ENCODE measurements at places on chromosomes 5 and 9.

GRCh38 chr5:50855001-50855400 lies 188.6 kb downstream of the PARP8 start:
- no peak for DNase-seq

DNA sequence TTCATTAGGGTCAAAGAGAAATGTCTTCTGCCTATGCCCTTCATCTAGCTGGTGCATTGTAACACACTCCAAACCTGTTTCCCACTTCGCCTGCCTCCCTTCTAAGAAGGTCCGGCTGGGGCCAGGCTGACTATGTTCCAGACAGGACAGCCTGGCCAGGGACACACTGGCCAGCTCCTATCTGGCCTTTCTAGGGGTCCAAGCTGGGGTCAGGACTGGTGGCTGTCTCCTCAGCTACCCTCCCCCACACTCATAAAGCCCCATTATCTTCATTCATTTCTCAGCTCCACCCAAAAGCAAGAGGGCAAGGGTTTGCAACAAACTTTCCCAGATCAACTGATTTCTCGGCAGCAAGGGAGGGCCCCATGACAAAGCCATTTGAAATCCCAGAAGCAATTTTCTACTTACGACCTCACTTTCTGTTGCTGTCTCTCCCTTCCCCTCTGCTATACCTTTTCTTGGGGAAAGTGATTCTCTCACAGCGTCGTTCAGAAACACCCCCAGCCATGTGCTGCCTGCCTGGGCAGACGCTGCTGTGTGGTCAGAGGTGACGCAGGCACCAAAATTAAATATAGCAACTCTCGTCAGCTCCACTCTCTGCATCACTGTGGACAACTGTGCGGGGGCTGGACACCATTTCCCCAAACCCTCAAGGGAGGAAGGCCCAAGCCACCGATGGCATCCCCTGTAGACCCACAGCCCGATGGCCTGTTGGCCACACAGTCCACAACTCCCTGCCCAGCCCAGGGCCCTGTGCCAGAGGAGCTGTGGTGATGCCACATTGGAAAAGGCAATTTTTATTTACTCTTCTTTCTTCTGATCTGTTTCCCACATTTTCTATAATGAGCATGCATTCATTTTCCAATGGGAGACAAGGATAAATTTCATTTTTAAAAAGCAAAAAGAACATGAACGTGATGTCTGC lies 6.1 kb downstream of the IL13 start:
- DNase-seq: no peak

- DNase-seq: no peak
Observed at GRCh38 chr5:111728941-111729340, 28.1 kb downstream of the NREP start.

DNA sequence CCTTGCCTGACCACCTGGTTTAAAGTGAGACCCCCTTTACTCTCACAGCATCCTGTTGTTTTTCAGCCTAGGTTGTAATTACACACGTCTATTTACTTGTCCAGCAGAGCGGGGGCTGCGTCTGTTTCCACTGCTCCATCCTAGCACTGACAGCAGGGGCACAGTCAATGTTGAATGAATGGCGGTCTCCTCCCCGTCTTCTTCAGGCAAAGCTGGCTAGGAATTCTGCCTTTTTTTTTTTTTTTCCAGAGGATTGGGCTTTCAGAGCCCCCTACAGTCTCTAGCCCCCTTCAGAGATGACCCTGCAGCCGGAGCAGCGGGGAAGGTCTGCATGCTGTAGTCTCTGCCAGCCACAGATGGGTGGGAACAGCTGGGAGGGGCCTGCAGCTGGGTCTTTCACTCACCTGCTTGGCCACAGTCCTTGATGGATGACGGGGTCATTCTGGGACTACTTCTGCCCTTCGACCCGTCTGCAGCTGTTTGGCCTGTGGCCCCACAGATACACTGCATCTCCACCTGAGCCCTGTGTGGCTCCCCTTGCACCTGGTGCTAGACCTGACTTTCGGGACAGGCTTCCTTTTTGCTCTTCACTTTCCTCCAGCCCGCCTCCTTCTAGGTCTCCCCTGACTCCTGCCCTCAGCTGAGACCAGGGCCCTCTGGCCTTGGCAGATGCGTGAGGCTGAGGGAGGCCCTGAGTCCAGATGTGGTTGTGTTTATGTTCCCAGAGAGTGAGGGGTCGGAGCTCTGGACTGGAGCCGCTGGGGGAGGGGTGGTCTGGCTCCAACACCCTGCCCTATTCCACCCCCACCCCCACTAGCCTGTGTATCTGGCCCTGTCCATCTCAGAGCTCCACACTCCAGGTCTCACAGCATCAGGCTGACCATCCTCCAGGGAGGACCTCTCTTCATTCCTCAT lies 8.0 kb downstream of the PITX1 start:
- no peak for DNase-seq

DNA sequence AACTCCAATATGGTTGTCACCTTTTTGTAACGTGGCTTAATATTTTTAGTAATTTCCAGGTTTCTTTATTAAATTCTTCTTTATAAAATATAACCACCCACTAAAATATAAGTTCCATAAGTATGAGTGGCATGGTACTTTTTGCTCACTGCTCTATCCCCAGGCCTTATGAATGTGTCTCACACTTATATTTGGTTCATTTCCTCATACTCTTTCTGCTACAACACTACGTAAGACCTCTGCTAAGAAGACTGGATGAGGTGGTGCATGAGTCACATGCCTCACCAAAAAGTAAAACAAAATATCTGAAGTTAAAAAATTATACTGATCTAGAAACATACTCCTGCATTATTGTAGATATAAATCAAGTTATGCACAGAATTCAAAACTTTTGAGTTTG lies 400.9 kb downstream of the HCN1 start:
- DNase-seq: no peak

DNA sequence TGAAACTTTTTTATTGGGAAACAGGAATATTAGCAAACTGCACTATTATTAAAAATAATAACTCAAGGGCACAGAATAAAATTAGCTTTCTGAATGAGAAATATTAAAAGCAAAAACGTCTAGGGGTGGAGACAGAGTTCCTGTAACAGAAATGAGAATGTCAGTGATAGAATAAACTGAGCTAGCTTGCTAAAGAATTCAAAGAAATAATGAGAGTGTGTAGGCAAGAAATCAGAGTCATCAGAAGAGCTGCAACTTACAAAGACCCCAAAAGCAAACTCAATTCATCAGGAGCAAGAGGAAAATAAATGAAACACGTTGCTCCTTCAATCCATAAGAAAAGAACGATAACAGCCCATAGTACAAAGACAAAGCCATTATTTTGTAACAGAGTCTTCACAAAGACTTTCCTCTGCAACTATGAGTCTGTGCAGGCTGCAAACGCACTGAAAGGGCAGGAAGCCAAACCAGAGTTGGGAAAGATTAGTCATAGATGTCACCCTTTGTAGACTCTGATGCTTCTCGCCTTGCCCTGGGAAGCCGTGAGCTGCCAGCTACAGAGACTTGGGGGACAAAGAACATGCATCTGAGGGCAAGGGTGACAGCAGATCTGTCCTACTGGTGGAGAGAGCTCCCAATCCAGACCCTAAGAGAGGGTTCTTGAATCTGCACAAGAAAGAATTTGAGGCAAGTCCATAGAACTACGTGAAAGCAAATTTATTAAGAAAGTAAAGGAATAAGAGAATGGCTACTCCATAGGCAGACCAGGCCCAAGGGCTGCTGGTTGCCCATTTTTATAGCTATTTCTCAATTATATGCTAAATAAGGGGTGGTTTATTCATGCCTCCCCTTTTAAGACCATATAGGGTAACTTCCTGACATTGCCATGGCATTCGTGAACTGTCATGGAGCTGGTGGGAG lies 40.8 kb downstream of the SHC3 start:
- no peak for DNase-seq

- peak; percentile 22 for DNase-seq
Observed at GRCh38 chr5:57174890-57175510, 1.1 kb downstream of the GPBP1 start.

DNA sequence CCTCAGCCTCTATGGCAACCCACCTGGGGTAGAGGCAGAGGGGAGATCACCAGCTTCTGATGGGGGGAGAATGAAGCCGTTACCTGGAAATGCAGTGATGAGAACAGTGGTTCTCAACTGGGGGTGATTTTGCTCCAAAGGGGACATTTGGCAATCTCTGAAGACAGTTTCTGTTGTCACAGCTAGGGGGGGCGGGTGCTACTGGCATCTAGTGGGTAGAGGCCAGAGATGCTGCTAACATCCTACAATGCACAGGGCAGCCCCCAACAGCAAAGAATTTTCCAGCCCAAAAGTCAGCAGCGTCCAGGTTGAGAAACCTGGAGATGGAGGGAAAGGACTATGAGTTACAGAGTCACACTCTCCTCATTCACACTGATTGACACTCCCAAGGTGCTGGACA lies 84.5 kb downstream of the FGF1 start:
- DNase-seq: no peak

DNA sequence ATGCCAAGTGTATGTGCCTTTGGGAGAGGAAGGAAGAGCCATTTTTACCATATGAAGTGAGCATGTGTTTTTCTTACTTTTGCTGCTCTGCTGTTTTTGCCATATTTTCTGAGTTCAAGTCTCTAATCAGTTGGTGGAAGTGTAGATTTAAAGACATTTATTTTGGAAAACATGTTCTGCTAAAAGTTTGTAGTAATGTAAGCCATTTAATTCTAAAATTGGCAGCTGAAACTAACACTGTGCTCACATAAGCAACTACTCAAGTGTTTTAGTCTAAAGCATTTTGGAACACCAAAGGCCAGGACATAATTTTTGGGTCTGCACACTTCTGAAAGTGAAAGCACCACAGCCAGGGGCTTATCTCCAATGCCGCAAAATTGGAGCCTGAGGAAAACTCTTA lies 363.4 kb upstream of the ZNF608 start:
- no peak for DNase-seq

DNA sequence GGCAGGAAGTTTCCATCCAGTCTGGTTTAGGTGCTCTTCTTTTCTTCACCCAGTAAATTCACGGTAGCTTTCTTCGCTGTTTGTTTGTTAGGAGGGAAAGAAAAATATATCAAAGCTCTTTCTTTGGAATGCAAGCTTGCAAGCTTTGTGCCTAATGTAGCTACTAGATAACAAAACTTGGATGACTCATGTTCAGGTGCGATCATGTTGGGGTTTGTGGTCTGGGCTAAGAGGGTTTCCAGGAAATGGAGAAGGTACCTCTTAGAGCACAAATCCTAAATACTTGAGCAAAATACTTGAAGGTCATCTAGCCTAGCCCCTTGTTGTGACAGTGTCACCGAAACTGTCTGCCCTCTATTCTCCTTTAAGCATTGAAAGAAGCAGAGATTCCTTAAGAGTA lies 17.7 kb downstream of the SRP19 start:
- peak; percentile 94 for DNase-seq

- DNase-seq: no peak
Observed at GRCh38 chr5:91409304-91409703, 26.2 kb upstream of the ARRDC3 start.

GRCh38 chr9:33184963-33185362 lies 17.8 kb upstream of the B4GALT1 start:
- no peak for DNase-seq

- DNase-seq: no peak
Observed at GRCh38 chr9:137793196-137793841, 84.3 kb upstream of the CACNA1B start.

GRCh38 chr9:117462861-117463260 lies 48.0 kb upstream of the ASTN2 start:
- DNase-seq: no peak

DNA sequence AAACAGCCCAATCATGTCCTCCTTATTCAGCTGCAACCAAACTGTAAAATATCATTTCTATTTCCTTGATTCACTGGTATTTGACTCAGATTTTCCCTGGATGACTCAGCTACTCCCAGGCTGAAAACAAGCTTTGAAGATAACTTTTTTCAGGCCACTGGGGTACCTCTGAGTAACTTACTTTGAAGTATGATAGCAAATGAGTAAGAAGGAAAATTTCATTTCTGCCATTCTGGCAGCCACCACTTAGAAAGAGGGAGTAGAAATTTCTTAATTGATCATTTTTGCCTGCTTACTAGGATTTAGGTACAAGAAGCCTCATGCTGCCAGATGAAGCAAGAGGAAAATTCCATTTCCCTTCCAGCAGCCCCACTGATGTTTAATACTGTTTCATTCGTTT lies 247.4 kb downstream of the PRELID2 start:
- no peak for DNase-seq

- DNase-seq: no peak
Observed at GRCh38 chr5:144697847-144698262, 527.2 kb downstream of the KCTD16 start.

- no peak for DNase-seq
Observed at GRCh38 chr9:133658442-133659431, 22.6 kb downstream of the DBH start.

- DNase-seq: no peak
Observed at GRCh38 chr5:63053019-63053638, 474.5 kb downstream of the LRRC70 start.

DNA sequence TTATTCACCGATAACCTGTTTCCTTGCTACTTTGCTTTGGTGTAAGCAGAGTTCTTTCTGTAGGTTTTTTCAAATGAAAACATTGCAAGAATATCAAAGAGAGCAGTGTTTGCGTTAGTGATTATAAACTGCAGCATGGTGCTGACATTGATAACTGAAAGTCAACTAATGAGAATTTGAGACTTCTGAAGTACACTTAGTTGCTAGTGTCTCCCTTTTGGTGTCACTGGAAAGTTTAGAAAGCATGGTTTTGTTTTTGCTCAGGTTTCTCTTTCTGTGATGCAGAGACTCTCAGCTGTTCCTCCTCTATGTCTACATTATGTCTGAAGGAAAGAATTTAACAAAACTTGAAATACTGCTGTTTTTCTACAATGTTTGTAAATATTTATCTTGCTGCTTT lies 80.2 kb upstream of the ZNF169 start:
- no peak for DNase-seq

- DNase-seq: no peak
Observed at GRCh38 chr9:98992885-98993569, 49.3 kb downstream of the COL15A1 start.

- DNase-seq: no peak
Observed at GRCh38 chr9:97529363-97530076, 28.1 kb downstream of the TMOD1 start.

GRCh38 chr9:117757561-117758190 lies 53.5 kb downstream of the TLR4 start:
- DNase-seq: no peak

DNA sequence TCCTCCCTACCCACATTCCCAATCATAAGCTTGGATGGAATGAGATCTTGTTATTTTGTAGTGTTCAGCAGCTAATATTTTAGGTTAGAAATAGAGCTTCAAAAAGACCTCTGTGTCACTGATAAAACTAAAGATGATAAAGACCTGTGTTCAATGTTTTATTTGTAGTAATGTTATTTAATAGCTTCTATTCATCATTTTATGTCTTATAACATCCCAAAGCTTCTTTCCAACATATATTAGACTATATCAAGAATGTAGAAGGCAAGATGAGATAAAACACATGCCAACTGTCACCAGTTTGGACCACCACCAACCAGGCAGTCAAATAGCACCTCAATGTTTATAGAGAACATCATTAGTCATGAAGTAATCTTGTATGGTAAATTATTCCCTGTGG lies 409.5 kb upstream of the ITGA1 start:
- DNase-seq: no peak

Measured in CD4-positive, CD25-positive, alpha-beta regulatory T cell (primary cell).